GM12865 (cell line): ENCODE measurements at places on chromosomes 6 and 20.

GRCh38 chr6:69801225-69801624, 4.4 kb upstream of the LMBRD1 start:
- DNase-seq = no peak

DNA sequence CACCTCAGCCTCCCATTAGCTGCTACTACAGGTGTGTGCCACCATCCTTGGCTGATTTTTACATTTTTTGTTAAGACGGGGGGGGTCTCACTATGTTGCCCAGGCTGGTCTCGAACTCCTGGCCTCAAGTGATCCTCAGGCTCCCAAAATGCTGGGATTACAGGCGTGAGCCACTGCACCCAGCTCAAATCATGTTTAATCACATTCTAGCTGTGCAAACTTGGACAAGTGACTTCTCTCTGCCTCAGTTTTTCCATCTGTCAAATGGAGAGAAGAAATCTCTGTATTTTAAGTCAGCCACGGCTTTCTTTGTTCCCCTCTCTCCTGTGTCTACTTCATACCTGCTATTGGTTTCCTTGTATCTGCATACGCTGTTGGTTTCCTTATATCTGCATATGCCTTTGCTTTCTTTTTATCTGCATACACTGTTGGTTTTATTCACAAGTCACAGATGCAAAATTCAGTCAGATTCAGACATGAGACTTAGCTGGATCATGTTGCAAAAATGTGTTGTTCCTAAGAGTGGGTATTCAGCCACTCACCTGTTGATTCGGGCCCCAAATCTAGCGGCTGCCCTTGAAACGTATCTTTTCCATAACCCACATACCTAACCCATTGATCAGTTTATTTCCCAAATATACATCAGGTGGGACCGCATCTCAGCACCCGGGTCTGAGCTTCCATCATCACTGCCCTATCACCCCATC, 30.2 kb downstream of the SULF2 start:
- no peak for DNase-seq

DNA sequence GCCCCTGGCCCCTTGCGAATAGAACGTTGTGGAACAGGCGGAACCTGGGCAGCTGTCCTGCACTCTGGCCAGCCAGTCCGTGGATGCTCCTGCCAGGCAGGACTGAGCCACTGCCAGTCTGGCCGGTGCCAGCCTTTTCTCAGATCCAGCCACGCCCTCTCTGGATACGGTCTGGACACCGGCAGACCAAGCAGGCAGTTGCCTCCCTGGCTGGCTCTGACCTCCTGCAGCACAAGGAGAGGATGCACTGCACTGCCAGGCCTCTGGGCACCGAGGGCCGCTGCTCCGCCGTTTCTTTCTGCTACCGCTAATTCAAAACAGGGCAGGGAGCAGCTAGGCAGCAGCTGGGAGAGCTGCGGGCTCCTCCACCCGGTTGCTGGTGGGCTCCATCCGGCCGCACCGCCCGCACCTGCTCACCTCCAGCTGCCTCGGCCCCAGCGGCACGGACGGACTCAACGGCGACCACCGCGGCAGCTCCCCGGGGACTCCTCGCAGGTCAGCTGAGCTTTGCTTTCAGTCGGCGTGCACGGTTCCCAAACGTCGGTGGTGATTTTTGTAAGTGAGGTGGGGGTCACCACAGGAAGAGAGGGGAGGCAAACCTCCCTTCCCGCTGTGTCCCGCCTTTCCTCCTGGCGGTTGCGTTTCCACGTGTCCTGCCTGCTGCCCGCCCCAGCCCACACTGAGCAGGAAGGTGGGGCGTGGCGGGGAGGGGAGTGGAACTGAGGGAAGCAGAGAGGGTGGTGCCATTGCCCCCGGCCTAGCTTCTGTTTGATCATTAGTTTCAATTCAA, 30.3 kb upstream of the AFDN start:
- no peak for DNase-seq

DNA sequence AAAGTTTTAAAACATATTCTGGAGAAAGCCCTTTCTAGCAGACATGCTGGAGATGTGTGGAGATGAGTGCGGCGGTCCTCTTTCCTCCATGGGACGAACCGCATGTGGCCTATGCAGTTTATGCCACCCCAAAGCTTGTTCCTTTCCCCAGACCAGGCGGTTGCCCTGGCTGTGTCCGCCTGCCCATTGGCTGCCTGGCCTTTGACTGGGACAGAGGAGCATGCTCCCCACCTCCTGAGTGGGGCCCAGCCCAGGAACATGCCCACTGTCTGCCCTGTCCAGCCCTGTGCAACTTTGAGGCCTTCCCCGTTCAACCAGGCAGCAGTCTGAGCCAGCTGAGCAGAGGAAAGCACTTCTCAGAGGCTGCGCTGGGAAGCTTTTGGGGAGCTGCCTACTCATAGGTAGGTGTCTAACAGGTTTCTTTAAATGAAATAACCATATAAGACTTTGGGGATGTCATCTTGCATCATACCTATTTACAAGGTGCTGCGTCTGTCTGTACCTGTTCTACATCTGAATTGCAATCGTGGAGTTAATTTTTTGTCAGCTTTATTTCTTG, 20.6 kb downstream of the FOXC1 start:
- no peak for DNase-seq

GRCh38 chr20:31508517-31509244, 5.6 kb upstream of the HM13 start:
- no peak for DNase-seq
